ENCODE measurements at places on chromosomes 16 and 17.
A peak's percentile ranks its signal among the peaks of the same experiment; 100 is the strongest.

GRCh38 chr16:84000989-84001642, 33.1 kb downstream of the NECAB2 start:
- DNase-seq = peak; percentile 28

GRCh38 chr17:15123593-15124263, 141.4 kb downstream of the PMP22 start:
- DNase-seq = peak; percentile 30

DNA sequence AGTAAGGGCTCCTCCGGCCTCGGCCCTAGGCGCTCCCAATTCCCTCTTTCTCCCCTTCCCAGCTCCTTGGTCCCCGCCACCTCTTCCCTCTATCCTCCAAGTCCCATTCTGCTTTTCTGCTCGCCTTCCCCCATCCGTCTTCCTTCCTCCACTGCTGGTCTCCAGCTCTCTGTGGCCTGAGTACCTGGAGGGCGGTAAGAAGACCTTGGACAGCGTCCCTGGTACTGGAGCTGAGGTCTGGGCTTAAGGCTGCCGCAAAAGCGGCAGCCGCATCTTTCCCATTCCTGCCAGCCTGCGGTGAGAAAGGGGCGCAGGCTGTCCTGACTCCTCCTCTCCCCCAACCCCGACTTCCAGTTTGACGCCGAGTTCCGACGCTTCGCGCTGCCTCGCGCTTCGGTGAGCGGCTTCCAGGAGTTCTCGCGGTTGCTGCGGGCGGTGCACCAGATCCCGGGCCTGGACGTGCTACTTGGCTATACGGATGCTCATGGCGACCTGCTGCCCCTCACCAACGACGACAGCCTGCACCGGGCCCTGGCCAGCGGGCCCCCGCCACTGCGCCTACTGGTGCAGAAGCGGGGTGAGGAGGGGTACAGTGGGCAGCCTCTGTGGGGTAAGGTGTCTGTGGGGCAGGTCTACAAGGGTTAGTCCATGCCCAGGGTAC, 471 bp downstream of the PARD6A start:
- DNase-seq = peak; percentile 67

DNA sequence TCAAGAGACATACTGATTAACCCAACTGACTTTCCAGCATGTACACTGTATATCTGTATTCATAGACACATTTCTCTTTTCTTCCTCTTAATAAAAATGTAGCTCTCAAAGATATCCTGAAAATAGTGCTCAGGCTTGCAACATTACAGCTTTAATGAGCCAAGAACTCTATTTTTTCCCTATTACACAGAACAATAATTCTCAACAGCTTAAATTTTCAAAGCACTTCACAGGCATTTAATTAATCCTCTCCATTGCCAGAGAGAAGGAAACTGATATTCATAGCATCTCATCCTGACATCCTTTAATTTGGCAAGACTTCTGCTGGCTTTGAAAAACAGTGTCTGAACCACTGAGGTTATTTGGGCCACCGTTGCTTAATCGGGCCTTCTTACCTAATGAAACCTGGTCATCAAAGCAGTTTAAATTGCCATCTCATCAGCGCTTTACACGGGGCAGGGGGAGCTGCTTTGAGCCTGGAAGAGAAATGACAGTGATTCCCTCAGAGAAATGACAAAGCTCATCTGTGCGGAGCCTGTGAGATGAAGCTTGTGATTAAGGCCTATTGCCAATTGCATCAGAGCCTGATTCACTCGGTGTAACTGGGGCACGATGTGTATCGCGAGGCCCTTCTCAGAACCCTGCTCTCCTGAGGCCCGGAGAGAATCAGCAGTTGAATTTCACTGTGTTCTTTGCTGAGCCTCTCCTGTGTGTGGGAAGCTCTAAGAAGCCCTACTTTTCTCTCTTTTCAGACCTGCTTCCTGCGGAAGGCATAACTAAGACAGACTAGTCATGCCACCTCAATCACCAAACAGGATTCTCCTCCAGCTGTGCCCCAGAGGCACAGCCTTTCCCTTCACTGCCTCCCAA, 8.5 kb upstream of the SIAH1 start:
- DNase-seq = peak; percentile 82

GRCh38 chr17:57485916-57486881, 229.9 kb downstream of the MSI2 start:
- peak; percentile 31 for DNase-seq

DNA sequence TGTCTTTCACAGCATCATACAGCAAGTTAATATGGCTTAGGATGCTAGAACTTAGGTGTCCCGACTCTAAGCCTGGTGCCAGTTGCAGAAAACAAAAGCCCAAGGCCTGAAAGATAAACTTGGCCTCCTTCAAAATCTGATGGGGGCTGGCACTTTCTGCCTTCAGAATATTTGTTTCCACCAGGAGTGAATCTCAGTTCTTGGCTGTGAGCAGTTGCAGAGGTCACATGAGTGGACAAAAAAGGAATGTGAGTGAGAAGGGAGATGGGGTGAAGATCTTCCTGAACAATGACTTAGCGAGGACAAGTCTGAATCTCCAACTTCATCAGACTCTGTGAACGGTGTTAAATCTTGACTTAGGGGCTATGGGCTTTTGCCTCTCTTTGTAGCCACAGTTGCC, 46.6 kb downstream of the HOXB1 start:
- DNase-seq = peak; percentile 60

DNA sequence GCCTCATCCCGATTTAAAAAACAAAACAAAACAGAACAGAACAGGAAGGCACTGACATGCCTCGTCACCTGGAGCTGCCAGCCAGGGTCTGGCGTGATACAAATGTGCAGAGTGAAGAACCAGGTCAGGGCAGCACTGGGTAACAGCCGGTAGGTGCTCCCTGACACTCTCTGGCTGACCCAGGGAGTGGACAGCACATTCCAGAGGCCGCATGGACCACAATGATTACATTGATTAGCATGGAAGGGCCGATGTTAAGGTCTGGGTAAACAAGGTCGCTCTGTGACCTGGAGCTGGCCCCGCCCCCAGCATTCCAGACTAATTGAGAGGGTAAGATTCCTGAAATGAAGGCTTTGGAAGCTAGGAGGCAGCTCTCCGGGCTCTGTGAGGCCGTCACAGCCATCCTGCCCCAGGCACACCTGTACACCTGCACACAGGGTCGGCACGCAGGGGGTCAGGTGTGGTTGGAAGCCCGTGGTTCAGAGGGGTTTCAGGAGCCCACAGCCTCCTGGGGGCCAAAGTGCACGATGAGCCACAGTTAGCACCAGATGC, 21.4 kb downstream of the PIEZO1 start:
- no peak for DNase-seq

DNA sequence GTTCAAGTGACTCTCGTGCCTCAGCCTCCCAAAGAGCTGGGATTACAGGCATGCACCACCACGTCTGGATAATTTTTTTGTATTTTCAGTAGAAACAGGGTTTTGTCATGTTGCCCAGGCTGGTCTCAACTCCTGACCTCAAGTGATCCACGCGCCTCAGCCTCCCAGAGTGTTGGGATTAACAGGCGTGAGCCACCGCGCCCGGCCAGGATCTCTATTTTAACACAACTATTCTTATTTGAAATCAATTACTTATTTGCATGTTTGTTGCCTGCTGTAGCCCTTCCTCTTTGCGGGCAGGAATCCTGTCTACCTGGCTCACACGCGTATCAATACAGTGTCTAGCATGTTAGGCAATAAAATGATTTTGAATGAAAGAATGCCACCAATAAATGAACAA, 818 bp upstream of the CNEP1R1 start:
- no peak for DNase-seq

DNA sequence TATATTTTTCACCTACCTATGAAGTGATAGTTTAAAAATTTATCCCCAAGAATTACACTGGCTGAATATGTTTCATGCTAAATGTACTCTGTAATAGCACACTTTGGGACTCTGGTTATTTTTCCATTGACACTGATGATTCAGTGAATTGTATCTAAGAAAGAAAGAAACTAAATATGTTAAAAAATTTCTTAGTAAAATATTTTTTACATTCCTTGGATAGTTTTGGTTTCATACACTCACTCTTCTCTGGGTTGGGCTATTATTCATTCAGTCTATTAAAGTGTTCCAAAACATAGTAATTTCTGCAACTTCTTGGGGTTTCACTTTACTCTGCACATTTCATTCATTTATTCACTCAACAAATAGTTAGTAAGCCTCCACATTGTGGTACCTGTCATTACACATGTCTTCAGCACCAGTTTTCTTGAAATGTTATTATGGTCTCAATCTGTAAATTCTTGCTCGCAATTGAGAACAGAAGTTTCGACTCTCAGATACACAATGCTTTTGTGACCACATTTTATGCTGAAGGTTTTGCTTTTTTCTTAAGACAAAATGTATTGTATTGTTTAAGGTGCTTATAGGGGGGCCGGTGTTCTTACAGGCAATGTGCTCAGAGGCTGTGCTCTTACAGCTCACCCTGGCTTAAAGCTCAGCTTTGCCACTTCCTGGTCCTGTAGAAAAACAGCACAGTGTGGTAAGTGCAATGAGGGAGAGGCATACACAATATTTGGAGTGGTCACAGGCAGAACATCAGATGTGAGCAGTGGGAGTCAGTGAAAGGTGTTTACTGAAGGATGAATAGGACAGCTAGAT, 17.4 kb downstream of the CNTNAP4 start:
- no peak for DNase-seq

DNA sequence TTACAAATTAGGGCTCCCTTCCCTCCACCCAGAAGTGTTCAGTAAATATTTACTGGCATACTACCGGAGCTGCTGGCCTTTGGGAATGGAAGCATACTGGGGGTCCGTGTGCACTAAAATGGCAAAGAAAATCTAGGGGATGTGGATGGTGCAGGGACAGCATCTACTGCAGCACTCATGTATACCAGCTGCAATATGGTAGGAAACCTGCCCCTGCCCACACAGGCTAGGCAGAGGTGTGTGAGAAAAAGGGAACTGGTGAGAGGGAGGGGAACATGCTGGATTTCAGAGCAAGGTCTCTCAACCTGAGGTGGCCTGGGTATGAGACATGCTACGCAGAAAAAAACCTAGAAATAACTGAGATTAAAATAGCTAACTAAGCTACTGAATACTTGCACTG, 145.4 kb downstream of the CDH13 start:
- DNase-seq = no peak

DNA sequence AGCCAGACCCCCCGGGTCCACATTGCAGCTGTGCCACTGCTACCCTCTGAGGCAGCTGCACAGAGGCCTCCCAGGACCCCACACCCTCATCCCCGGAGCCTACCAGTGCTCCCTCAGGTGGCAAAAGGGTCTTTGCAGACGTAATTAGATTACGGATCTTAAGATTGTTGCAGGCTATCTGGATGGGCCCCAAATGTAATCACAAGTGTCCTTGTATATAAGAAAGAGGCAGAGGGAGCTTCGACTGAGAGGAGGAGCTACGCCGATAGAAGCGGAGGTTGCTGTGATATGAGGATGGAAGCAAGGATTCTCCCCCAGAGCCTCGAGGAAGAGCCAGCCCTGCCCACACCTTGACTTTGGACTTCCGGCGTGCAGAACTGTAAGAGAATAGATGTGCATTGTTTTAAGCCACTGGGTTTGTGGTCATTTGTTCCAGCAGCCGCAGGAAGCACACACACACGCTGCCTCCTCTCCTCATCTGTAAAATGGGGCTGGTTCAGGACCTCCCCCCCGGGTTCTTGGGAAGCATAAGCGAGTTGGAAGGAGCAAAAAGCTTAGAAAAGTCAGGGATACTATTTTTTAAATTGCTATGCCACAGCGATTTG, 10.5 kb upstream of the RAI1 start:
- DNase-seq = no peak

DNA sequence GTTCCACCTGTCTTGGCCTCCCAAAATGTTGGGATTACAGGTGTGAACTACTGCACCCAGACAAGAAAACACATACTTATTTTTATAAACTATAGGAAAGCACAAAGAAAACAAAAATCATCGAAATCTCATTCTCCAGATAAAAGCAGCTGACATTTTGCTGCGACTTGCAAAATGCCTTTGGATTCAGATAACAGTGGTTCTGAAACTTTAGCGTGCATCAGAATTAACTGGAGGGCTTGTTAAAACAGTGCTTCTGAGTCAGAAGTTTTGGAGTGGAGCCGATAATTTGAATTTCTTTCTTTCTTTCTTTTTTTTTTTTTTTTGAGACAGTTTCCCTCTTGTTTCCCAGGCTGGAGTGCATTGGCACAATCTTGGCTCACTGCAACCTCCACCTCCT, 17.7 kb upstream of the GJD3 start:
- no peak for DNase-seq

GRCh38 chr17:76947771-76948170, 79.6 kb downstream of the MGAT5B start:
- DNase-seq = no peak

DNA sequence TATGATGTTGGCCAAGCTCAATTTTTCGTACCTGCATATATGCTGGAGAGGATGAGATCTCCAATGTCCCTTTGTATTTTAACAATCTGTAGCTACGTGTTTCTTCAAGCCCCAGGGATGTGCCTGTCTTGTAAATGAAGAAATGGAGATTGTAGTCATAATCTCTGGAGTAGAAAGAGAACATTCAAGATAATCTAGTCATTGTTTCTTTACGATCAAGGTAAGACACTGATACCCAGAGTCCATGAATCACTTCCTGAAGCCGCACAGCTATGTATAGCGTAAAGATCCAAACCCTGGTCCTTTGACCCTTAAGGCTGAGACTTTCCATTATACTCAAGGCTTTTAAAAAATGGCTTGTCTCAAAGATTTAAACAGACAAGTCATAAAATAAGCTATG, 205.5 kb downstream of the HS3ST3B1 start:
- DNase-seq = no peak

DNA sequence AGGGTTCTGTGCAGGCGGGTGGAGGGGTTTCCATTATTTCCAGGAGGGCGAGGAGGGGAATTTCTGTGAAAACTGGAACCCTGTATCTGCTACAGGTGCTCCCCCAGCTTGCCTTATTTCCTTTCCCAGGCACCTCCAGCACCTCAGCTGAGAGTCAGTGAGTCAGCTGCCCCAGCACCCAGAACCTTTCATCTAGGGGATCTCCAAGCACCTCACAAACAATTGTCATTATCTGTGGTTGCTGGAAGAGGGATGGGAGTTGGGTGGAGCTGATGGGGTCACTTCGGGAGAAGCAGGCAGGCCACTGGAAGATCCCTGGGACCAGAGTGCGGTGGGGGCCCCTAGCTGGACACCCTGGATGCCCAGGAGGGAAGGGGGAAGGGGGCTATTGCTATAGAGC, 10.0 kb upstream of the CLUH start:
- DNase-seq = no peak

DNA sequence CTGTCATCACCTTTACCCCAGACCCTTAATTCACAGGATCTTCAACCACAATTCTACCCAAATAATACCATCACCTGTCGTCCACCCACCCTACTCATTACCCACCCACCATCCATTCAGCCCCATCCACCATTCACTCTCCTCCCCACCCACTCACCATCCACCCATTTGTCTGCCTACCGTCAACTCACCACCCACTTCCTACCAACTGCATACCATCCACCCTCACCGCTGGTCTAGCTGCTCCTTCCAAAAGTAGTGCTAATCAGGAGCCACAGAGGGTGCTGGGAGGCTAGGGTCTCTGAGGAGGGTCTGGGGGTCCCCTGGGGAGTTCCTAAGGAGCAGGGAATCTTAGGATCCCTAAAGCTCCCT, 12.0 kb upstream of the IGFBP4 start:
- DNase-seq = no peak

- peak; percentile 93 for DNase-seq
Measured at GRCh38 chr17:5500589-5501391, 14.4 kb downstream of the MIS12 start.

- no peak for DNase-seq
Measured at GRCh38 chr17:21542991-21543390, 149.3 kb upstream of the KCNJ18 start.
